Stimulated activated CD4-positive, alpha-beta T cell treated with anti-CD3 and anti-CD28 coated beads, Interleukin-4, amount 100 ng/mL, for 24 hours (primary cell): ENCODE measurements at places on chromosomes 7 and 10.

DNA sequence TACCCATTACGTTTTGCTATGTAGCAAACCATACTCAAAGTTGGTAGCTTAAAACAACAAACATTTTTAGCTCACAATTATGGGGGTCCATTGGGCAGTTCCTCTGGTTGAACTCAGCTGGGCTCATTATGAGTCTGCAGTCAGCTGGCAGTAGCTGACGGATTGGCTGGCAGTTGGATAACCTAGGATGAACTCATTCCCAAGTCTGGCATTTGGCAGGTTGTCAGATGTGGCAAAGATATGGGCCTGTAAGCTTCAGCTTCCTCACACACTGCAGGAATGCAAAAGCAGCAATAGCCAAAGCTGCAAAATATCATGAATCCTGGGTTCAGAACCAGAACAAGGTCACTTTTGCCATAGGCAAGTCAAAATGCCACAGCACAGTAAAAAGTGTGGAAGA lies 412.2 kb upstream of the SORCS1 start:
- no peak for DNase-seq

DNA sequence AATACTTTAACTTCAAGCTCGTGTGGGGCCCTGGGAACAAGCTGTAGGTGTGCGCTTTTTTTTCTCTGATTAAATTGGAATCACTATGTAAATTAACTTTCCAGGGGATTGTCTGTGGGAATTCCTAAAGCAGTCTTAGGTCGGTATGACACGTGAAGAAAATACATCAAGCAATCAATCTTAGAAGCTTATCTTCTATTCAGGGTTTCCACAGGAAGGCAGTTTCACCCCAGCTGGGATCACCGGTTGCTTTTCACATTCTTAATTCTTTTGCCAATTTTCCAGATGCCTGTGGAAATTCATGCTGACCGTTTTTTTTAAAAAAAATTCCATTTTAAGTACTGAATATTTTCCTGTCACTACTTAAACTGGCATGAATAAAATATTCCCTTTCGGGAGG lies 41.9 kb downstream of the CAMK1D start:
- DNase-seq, result no peak

DNA sequence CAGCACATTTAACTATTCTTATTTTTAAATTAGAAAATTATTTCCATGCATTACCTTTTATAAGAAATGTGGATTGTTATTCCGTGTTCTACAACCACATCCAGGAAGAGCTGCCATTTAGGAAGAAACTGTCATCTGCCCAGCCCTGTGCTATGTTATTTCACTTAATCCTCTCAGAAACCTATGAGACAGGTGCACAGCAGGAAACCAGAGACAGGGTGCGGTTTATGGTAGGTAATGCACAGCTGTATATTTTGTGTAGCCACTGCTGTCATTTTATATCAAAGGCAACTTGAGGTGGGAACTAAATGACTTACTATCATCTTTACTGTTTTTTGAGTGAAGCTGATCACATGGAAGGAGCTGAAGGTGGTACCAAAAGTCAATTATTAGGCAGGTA lies 232.3 kb downstream of the MAGI2 start:
- DNase-seq, result no peak

GRCh38 chr10:84375011-84375410 lies 46.6 kb downstream of the CCSER2 start:
- DNase-seq, result peak; percentile 56

DNA sequence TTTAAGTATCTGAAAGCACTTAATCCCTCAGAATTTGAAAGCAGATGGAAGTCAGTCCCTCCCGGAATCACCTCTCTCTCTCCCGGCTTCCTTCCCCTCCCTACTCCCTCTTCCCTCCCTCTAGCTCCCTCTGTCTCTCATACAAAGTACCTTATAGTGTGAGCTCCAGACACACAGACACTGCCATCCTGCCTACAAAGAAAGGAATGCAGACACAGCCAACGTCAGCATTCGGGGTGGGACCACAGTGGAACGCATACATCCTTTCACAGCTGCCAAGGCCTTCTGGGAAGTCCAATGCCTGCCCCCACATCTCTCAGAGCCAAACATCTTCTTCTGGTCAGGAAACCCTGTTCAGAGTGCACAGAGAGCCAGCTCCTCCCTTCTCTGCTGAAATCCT lies 9.3 kb downstream of the NOD1 start:
- no peak for DNase-seq

DNA sequence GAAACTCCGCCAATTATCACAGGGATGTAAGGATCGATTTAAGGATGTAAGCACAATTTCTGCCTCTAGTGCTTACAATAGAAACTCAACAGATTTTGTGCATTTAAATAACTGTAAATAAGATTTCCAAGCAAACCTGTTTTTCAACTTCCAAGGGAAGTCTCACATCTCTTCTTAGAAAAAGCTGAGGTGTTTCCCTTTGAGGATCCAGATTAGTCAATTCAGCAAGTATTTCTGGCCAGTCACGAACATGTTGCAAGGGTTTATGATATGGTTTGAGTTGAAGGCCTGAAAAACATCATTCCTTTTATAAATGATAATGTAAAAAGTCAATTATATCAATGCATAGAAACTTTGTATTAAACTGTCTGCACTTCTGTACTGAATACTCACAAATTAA lies 23.9 kb downstream of the KRIT1 start:
- DNase-seq, result no peak

DNA sequence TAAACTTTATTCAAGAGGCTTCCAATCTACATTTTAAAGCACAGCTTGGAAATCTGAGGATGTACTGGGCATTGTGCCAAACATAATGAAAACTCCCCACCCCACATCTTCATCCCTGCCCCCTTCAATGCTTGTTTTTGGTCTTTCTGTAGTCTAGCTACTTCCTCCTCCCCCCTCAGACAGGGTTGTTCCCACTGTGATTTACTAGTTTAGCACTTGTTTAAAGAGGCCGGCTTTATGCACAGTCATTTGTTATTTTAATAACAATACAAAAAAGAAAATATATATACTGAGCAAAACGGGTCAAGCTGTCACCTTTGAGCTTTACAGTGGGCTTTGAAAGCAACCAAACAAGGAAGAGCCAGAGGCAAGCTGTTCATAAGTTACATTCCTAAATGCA lies 132.6 kb downstream of the CHRM2 start:
- DNase-seq, result no peak

GRCh38 chr7:31175672-31176071 lies 123.6 kb downstream of the ADCYAP1R1 start:
- DNase-seq, result no peak

DNA sequence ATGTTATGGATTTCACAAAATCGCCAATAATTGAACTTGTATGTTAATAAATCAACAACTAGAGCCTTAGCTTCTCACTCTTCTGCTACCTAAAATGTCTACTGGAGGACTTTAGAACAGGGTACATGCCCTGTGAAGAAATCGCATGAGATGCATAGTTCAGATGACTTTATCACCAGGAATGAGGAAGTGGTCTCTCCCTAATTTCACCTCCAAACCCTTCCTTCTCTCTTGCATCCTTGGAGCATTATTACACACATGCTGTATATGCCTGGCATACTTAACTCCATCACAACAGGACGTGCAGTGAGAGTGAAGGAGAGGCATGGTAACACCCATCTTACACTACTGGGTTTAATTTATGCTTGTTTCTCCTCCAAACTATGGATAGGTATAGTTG lies 27.8 kb downstream of the RHEB start:
- DNase-seq, result no peak

- no peak for DNase-seq
Measured at GRCh38 chr10:98340940-98341310, 72.9 kb upstream of the LOXL4 start.

DNA sequence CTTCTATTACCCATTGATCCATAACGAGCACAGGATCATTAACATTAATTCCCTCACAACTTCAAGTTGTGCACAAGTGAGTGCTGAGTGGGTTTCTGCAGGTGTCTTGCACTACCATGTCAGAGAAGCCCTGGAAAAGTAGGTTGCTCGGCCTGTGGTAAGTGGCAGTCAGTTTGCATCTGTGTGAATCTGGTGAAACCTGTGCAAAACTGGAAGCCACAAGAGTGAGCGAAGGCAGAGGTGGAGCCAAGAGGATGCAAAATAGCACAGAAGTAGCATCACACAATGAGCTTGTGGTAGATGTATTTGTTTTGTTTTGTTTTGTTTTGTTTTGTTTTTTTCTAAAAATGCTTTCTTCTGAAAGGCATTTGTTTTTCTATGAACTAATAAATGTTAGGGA lies 181.5 kb downstream of the THSD7A start:
- DNase-seq, result no peak

DNA sequence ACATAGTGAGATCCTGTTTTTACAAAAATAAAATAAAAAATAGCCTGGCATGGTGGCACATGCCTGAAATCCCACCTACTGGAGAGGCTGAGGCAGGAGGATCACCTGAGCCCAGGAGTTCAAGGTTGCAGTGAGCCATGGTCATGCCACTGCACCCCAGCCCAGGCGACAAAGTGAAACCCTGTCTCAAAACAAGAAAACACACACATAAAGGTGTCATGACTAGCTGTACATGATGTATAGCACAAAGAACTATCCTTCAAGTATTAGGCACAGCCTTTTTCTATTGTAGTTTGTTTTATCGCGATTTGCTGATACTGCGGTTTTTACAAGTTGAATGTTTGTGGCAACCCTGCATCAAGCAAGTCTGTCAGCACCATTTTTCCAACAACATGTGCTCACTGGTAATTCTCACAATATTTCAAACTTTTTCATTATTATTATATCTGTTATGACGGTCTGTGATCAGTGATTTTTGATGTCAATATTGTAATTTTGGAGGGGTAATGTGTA lies 11.5 kb upstream of the SNX13 start:
- no peak for DNase-seq

- DNase-seq, result no peak
Measured at GRCh38 chr10:61486738-61487396, 33.7 kb upstream of the TMEM26 start.

DNA sequence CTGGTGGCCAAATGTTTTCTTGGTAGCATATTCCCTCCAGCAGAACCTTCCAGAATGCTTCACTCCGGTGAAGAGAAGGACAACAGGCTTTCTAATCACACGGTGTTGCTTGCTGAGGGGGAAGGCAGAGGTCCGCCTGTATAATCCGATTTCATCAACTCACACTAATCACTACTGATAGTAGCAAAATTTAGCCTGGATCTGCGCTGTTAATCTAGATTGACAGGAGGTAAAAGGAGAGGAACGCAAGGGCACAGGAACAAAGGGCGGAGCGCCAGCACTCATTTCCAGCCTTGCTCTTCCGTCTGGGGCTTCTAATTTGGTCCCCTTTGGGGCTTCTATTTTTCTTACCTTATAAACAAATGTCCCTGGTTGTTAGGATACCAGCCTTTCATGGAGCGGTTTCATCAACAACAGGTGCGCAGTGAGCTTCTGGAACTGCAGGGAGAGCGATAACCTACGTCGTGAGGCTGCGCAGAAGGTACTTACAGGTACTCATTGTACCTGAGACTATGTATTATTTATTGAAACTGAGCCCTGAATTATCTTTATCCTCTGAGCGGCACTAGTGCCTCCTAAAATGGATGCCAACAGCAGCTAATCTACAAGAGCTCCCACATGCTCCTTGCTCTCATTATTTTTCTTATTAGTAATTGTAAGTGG lies 150.6 kb downstream of the CACNB2 start:
- DNase-seq, result no peak

DNA sequence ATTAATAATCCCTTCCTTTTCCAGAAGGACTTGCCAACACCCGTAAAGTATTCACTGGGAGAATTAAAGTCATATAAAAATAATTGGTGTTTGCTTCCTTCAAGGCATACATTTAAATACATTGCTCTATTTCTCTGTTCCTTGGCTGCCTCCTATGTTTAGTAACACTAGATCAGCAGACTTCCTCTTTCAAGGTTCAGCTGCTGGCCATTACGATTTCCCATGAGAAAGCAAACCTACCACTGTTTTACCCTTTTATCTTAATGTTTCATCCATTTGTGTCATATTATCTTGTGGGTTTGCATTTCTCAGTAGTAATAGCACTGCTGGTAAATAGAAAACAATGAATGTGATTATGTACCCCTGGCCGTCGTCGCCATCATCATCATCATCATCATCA lies 313.8 kb upstream of the BMPER start:
- no peak for DNase-seq

GRCh38 chr10:31318382-31318853 lies 598 bp upstream of the ZEB1 start:
- DNase-seq, result peak; percentile 66

GRCh38 chr7:98281757-98282606 lies 496 bp downstream of the BRI3 start:
- DNase-seq, result peak; percentile 30

DNA sequence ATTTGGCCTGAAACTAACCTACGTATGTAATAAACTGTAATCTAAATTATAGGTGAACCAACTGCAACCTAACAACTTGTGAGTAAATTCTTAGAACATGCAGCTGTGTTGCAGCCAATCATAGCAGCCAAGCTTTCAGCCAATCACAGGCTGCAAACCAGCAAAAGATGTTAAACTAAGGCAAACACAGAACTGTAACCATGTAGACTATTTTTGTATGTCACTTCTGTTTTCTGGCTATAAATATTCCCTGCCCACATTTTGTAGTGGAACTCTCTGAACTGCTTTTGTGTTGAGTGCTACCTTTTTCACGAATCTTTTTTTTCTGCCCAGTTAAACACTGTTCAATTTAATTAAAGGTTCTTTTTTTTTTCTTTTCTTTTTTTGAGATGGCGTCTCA lies 28.2 kb upstream of the ZPBP start:
- no peak for DNase-seq

DNA sequence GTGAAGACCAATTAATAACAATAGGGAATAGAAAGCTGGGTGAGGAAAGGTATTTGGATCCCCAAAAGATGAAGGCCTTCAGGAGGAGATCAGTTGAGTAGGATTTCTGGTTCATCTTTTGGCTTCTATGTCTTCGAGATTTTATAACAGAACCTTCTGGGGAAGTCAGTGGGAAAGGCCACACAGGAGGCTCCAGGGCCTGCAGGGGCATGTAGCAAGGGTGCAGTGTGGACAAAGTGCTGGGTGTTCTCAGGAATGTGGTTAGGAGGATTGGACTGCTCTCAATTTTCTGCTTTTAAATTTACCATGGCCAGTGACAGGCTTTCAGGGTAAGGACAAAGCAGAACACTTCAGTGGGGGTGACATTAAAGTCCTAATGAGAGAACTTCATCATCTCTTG lies 378.0 kb downstream of the CCSER2 start:
- DNase-seq, result no peak

- DNase-seq, result no peak
Measured at GRCh38 chr7:81081616-81082015, 162.8 kb upstream of the SEMA3C start.
